Stimulated activated CD8-positive, alpha-beta memory T cell treated with anti-CD3 and anti-CD28 coated beads, Interleukin-2, amount 100 ng/mL, for 1 hour (primary cell): ENCODE measurements at places on chromosomes 11 and 22.

DNA sequence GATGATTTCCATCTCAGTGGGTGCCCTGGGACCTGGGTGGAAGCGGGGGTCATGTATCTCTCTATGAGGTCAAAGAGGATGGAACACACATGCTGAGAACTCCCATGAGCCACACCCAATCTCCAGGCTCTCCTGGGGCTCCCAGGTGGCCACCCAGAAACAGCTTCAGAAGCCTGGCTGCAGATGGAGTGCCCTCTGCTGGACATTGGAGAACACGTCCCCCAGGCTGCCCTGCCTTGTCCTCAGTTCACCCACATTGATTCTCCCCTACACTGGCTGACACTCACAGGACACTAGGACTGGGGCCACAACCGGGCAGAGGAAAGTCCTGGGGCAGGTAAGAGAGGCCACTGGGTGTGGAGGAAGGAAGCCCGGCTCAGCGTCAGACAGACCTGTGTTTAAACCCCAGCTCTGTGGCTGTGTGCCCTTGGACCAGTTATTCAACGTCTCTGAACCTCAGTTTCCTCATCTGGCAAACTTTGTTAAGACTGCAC is 4.5 kb upstream of the NOL12 start:
- peak; percentile 42 for DNase-seq

DNA sequence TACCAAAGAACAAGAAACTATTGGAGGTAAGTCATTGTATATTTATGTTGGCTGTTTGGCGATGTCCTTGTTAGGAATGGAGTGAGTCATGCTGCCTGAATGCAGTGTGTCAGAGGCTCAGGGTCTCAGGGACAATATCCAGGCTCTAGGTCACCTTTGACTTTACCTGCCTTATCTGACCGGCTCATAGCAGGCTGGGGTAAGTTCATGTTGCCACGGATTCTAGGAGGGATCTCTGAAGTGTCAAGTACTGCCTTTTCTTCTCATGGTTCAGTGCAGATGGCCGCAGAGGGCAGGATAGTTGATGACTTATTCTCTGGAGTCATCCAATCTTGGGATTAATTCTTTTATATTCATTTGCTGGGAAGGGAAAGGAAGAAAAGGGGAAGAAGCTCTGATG is 53.2 kb downstream of the SPON1 start:
- no peak for DNase-seq

GRCh38 chr11:83691451-83691950 is 405.3 kb upstream of the CCDC90B start:
- DNase-seq, result no peak

DNA sequence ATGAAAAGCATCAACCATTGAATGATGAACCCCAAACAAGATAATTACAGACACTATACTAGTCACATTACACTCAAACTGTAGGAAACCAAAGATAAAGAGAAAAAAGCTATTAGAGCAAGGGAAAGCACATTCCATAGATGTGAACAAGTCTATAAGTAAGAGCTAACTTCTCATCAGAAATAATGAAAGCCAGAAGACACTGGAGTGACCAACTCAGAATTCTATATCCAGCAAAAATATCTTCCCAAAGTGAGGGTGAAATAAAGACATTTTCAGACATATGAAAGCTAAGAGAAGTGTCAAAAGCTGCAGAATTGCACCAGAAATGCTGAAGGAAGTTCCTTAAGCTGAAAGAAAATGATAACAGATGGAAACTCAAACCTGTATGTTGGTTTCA is 17.3 kb downstream of the FCHSD2 start:
- no peak for DNase-seq

DNA sequence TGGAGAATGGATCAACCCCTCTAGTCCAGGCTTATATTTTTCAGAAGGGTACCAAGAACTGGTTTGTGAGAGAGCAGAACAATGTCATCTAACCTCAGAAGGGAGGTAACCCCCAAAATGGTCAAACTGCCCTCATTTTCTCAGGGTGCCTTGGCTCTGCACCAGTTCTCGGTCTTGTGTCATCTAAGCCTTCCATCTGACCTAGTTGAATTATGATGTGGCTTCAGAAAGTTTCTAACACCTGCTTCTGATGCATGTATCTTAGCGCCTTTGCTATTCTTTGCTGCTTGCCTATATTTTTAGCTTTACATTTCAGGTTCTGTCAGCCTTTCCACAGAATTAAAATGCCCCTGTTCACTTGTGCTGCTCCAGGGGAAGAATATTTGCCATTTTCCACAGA is 91.7 kb upstream of the E2F8 start:
- no peak for DNase-seq

DNA sequence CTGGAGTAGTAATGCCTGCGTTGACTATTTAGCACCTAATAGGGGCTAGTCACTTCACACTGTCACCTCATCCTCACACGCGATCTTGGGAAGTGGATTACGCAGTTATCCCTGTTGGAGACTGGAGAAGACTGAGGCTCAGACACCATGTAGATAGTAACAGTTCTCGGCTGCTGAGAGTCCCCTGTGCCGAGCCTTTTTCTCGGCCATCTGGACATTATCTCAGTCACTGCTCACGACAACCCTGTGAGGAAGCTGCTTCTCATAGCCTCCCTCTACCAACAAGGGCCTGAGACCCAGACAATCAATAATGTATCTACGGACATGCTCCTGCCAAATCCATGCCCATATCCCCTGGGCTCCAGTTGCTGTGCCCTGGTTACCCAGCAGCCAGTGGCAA is 25.9 kb downstream of the SCUBE1 start:
- DNase-seq, result no peak

DNA sequence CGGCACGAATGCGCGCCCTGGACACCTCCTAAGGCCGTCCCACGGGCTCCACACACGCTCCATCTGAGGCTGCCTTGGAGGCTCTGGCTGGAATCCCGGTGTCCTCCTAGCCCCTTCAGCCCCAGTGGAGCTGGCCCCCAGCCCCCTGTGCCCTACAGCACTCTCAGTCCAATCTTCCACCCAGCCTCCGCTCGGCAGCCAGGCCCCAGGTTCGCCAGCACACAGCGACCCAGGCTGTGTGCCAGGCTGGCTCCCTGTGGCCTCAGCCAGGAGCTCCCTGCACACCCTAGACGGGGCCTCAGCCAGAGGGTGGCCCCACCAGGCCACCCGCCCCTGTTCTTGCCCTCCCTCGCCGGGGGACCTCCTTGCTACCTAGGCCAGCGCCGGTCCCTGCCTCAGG is 18.6 kb downstream of the MOB2 start:
- no peak for DNase-seq

- no peak for DNase-seq
Measured at GRCh38 chr11:1308743-1309497, 512 bp downstream of the TOLLIP start.
